ENCODE measurements at places on chromosomes 4 and X. TPM values are rescaled to one million over a fixed set of nuclear protein-coding genes. Genes with fewer than 3 reads are reported as not detected.

The SLC10A3 gene
- total RNA-seq, result 19.5 TPM

DNA sequence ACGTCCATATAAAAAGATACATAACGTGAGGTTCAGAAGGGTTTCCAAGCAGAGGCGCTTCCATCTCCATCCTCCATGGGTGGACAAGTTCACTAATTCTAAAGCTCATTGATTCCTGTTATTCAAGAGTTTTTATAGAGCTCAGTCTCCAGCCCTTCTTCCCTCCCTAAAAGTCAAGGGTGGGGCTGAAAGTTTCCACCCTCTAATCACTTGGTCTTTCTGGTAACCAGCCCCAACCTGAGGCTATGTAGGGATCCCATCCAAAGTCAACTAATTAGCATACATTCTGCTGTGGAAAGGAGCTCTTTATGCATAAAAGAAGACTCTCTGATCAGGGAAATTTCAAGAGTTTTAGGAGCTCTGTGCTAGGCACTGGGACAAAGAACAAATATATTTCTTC lies 46.9 kb upstream of the VEGFC start:
- peak; percentile 87 for DNase-seq

DNA sequence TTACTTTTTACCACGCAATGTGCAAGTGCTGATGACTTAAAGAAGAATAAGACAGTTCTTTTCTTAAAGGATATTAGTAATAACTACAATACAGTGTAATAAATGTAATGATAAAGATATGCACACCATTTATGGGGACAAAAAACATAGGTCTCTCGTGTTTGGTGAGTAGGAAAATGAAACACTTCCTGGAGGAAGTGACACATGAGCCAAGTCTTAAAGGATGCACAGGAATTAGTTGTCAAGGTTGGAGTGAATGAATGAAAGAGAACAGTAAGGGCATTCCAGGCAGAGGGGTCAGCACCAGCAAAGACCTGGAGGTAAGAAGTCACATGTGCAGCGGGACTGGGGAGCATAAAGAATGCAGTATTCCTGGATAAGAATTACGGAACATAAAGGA lies 112.7 kb downstream of the SH3RF1 start:
- no peak for DNase-seq

GRCh38 chrX:43592597-43592996 lies 63.5 kb upstream of the MAOA start:
- no peak for DNase-seq

The LNX1 gene
- total RNA-seq, result 5.0 TPM

DNA sequence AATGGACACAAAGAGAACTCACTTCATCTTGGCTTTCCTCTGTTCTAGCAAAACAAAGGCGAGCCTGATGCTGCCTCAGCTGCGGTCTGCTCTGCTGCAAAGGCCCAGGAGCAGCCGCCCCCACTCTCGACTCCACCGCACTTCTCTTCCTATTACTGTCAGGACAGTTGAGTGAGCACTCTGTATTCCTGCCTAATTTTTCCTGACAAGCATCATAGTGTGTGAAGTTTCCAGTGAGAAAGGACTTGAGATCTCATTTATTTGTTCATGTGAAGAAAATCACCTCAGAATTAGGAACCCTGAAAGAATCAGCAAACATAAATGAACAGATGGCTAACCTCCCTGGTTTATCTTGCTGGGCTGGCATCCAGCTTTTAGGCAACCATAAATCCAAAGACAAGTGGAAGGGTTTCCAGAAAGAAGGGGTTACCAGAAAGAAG lies 15.6 kb downstream of the SCARB2 start:
- peak; percentile 72 for DNase-seq

DNA sequence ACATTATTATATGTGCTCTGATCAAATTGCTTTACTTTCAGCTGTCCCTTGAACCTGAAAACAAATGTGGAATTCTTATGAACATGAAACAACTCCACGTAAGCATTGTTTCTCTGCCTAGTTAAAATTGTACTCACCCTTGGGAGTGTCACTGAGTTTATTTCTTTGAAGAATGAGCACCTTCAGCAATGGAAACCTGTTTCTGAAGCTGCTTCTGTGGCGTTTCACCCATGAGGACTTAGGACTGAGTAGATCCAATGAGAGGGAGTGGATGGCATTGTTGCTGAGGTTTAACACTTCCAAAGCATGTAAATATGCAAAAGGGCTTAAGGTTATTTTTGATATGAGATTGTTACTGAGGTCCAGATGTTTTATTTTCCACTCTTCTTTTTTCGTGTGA lies 3.2 kb downstream of the LRRC66 start:
- DNase-seq, result no peak

- peak; percentile 85 for DNase-seq
These were observed 101.5 kb downstream of the MGST2 start for GRCh38 chr4:139767168-139767567.

The RS1 gene
- not detected for total RNA-seq

DNA sequence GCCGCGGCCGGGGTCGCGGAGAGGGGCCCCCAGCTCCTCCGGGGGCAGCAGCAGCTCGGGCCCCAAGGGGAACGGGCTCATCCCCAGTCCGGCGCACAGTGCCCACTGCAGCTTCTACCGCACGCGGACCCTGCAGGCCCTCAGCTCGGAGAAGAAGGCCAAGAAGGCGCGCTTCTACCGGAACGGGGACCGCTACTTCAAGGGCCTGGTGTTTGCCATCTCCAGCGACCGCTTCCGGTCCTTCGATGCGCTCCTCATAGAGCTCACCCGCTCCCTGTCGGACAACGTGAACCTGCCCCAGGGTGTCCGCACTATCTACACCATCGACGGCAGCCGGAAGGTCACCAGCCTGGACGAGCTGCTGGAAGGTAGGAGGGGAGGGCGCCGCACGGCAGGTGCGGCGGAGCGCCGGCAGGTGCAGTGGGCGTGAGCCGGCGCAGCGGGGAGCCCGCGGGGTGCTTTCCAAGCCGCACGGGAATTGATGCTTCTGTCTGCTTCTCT lies 886 bp downstream of the DCLK2 start:
- DNase-seq, result peak; percentile 50

The DCX gene
- total RNA-seq, result not detected

The GABRG1 gene
- total RNA-seq, result not detected

GRCh38 chr4:108512615-108513505 lies 107.5 kb upstream of the RPL34 start:
- peak; percentile 65 for DNase-seq

DNA sequence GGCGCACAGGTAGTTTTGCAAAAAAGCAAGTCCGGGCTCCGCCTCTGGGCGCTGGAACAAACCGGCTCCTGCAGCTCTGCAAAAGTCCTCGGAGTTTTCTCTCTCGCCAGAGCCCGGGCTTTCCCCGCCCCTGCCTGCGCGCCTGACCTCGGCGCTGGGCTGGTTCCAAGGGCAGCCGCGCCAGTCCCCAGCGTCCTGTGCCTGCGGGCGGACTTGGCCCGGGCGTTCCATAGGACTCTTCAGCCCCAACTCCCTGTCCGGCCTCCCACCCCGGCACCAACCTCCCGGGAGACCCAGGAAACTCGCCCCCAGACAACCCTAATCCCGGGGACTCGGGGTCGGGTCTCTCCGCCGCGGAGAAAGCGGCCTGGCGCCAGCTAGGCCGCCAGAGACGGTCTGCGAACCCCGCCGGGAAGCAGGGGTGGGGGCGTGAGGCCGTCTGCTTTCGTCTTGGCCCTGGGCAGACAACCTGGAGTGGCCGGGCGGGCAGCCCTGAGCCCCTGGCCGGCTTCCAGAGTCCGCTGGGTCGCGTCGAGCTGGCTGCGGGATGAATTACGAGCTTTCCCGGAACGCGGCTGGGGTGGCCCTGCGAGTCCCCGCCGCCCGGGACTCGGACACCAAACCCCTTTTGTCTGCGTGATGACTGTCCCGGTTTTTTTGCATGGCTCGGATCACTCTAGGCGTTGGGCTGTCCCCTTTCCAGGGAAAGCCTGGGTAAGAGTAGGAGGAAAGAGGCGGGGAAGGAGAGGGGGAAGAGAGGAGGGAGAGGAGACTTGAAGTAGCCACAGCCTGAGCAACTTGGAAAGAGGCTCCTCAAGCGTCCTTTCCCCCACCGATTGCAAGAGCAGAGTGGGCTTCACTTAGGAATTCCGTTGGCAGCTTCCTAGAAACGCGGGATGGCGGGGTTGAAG lies 916 bp downstream of the MXRA5 start:
- peak; percentile 64 for DNase-seq

The JCHAIN gene
- total RNA-seq, result not detected

DNA sequence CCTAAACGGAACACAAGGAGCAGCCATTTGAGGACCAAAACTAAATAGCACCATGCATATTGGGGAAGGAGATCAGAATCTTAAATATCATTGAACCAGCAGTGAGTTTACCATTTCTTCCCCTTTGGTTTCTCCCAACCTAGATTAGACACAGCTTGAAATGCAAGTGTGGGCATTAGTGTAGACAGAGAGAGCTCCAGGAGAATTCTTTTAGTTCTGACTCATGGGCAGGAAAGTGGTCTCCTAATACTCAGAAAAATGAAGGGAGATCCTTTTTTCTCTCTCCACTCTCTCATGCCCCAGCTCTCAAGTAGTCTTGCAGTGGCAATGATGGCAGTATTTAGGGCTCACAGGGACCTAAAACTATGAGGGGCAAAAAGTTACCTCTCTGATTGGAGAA lies 567.9 kb downstream of the INPP4B start:
- DNase-seq, result peak; percentile 3

GRCh38 chr4:170035845-170036244 lies 9.7 kb upstream of the MFAP3L start:
- DNase-seq, result no peak

- DNase-seq, result no peak
These were observed 19.0 kb downstream of the PHKA2 start for GRCh38 chrX:18964901-18965300.

GRCh38 chrX:68840256-68840655 lies 11.4 kb downstream of the EFNB1 start:
- no peak for DNase-seq

DNA sequence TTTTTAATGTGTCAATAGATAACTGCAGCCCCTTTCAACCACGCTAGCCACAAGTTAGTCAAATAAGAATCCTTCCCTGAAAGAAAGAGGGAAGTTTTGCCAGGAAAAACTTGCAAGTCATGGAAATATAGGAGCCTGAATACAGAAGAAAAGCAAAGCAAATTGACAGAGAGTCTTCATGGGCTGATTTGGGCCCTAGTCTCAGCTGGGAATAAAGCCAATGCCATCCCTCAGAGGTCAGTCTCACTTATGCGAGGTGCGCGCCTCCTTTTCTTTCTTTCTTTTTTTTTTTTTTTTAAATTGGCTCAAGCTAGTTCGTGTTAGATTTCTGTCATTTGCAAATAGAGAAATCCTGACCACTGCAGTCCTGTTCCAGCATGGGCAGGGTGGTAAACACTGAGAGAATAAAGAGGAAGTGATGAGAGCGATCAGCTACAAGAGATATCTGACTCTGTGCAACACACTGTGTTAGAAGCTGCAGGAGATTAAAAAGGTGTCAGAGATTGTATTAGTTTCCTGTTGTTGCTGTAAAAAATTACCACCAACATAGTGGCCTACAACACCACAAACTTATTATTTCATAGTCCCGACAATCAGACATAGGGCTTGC lies 299.7 kb downstream of the LDB2 start:
- no peak for DNase-seq

DNA sequence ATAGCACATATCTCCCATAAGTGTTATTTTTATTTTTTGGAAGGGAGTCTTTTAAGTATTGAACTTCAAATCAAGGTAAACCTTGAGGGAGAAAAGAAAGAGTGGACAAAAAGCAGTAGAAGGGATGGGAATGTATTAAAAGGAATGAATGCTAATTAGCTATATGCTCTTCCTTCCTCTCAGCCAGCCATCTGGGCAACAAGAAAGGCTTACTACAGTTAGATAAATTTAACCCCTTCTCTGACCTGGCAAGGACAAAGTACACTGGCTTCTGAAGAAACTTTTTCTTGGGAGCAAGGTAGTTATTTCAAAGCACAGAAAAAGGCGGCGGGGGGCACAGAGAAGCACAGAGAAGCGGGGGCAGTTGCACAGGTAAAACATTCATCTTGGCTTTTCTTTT lies 54.6 kb downstream of the GAB1 start:
- DNase-seq, result no peak

DNA sequence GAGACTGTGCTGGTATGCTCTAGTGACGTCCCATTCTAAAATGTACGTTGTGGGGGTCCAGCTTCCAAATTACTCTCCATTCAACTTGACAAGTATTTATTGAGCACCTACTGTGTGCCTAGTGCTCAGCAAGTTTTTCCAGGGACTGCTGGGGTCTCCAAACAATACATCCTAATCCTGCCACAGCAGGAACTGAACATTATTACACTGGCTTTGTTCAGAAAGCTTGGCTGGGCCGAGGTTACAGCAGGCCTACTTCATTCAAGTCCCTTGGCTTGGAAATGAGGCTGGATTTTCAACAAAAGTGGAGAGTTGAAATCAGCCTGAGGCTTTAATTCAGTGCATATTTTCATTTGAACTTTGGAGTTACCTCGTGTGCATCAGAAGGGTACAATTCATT lies 78.0 kb downstream of the GUCY2F start:
- DNase-seq, result no peak

The TCP11X2 gene
- not detected for total RNA-seq

DNA sequence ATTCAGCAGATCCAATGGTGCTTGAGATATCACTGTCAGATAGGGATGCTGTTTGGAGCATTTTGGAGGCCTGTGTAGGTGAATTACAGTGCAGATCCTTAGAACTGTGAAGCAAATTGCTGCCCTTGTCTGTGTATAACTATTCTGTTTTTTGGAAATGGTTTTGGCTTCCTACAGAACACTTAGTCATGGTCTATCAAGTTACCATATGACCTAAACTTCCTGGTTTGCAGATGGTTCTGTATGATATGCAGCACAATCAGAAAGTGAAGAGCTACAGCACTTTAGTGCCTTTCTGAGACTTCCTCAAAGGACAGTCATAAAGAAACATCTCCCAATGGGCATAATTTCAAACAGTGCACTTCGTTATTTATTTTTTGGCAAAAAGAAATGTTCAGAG lies 688.6 kb downstream of the SH3BGRL start:
- no peak for DNase-seq

- no peak for DNase-seq
These were observed 222.4 kb downstream of the ANTXR2 start for GRCh38 chr4:79850626-79851025.

GRCh38 chr4:86448871-86449270 lies 89.0 kb upstream of the MAPK10 start:
- DNase-seq, result peak; percentile 35

The P2RY4 gene
- not detected for total RNA-seq

DNA sequence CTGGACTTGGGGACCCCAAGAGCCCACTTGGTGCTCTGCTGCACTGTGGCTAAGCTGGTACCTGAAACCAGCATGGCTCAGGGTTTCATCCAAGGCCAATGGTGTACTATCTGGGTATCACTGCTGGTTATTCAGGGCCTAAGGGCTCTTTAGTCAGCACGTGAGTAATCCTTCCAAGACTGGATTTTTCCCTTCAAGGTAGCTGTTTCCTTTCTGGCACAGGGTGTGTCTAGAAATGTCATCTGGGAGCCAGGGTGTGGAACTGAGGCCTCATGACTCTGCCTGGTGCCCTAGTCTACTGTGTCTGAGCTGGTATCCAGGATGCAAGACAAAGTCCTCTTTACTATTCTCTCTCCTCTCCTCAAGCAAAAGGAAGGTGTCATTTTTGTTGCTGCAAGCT lies 99.0 kb upstream of the QRFPR start:
- peak; percentile 47 for DNase-seq

The TMPRSS11D gene
- not detected for total RNA-seq

The GASK1B gene
- total RNA-seq, result 1.2 TPM

The CSAG1 gene
- total RNA-seq, result 33.2 TPM

GRCh38 chrX:119004920-119005524 lies 30.6 kb downstream of the LONRF3 start:
- peak; percentile 23 for DNase-seq

The TXLNG gene
- 10.3 TPM for total RNA-seq

- peak; percentile 24 for DNase-seq
These were observed 110.7 kb upstream of the GALNT7 start for GRCh38 chr4:173057901-173058300.
